ENCODE measurements at places on chromosomes 7 and 10.

DNA sequence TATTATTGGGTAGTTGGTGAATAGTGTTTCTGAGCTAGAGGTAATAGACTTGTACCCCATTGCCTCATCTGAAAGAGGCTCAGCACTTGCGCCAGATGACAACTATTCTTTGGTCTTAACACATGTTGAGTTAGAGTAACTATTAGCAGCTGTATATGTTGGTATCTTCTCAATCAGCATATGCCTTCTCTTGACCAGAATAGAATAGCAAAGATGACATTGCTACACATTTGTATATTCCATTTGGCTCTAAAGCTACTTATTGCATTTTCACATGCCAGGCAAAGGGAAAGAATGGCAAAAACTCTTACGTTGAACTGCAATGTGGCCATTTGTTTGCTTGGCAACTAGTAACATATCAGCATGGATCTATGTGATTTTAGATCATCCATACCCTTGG is 173.8 kb upstream of the AGR3 start:
- no peak for DNase-seq

DNA sequence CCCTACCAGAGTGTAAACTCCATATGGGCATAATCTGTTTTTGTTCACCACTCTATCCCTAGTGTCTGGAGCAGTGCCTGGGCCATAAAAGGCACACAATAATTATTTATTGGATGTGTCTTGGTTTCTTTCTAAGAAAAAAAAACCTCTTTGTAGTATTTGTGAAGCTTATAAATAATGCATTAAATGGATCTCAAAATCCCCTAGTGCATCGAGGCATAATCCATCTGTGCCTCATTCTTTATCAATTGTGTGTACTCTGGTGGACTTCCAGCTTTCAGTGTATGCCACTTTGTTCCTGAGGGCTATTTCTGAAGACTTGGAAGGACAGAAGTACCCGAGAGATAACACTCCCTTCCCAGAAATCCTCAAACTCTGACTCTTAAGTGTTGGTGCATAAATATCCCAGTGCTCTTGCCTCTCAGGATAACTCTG is 255.0 kb upstream of the PHYHIPL start:
- DNase-seq = no peak

GRCh38 chr7:5607951-5608656 is 173.4 kb downstream of the RNF216 start:
- no peak for DNase-seq

DNA sequence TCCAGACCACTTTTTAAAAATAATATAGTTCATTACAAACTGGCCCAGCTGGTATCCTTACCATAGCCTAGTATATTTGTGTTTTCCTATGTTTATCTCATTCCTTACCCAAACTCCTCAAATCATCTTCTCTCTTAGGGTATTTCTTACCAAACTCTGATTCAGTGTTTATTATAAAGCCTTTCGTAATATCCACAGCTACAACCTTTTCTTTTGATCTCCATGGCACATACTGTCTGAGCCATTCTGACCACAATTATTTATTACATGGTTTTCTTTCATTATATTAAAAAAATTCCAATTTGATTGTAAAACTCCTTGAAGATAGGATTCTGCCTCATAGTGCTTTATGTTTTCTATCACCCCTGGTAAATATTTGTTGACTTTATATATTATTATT is 94.2 kb downstream of the LRMDA start:
- no peak for DNase-seq

DNA sequence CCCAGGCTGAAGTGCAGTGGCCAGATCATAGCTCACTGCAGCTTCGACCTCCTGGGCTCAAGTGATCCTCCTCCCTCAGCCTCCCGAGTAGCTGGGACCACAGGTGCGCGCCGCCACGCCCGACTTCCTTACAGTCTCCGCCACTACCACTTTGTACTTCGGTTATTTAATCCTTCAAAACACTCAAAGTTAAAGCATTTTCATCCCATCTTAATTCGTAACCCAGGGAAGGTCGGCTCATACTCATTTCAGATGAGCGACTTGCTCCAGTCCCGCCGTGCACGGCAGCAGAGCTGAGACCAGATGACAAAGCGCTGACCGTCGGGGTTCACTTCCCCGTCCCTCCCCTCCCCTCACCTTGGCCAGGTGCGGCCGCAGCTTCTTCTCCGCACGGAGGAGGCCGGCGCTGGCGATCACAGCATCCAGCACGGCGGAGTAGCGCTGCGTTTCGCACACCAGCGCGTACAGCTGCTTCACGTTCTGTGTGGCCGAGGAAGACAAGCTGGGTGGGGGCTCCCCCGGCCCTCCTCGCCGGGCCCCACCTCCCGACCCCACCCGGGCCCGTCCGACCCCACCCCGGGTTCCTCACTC is 457 bp downstream of the NSUN5 start:
- DNase-seq = no peak

GRCh38 chr10:18620856-18621255 is 30.5 kb downstream of the NSUN6 start:
- no peak for DNase-seq

GRCh38 chr10:54139819-54140428 is 661.1 kb downstream of the PCDH15 start:
- no peak for DNase-seq

- no peak for DNase-seq
These were observed 400.0 kb downstream of the PTPRN2 start for GRCh38 chr7:158187694-158187994.

DNA sequence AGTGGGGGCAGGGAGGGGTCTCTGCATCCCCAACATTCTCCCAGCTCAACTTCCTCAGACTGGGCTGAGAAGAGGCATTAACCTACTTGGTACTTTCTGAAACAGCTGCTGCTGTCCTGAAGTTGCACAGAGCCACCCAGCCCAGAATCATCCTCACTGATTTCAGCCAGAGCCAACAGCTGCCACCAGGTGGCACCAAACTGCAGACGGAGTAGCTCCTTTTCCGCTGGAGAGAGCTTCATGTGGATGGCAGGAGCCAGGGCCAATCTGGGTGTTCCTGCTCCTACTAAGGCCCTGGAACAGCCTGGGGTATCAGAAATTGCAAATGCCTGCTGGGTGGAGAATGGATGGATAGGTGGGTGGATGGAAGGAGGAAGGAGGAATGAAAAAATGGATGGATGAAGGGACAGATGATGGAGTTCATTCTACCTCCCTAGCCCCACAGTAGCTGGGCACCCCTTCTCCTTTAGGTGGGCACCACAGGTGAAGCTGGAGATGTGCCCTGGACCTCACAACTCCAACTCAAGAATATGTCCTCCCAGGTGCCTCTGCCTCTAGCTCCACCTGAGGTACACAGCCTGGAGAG is 11.8 kb upstream of the DRGX start:
- DNase-seq = peak; percentile 54

GRCh38 chr10:122740640-122741039 is 41.0 kb upstream of the C10orf120 start:
- no peak for DNase-seq

GRCh38 chr7:140745266-140746058 is 49.0 kb downstream of the NDUFB2 start:
- no peak for DNase-seq

GRCh38 chr10:11886138-11886474 is 63.0 kb downstream of the PROSER2 start:
- DNase-seq = no peak

DNA sequence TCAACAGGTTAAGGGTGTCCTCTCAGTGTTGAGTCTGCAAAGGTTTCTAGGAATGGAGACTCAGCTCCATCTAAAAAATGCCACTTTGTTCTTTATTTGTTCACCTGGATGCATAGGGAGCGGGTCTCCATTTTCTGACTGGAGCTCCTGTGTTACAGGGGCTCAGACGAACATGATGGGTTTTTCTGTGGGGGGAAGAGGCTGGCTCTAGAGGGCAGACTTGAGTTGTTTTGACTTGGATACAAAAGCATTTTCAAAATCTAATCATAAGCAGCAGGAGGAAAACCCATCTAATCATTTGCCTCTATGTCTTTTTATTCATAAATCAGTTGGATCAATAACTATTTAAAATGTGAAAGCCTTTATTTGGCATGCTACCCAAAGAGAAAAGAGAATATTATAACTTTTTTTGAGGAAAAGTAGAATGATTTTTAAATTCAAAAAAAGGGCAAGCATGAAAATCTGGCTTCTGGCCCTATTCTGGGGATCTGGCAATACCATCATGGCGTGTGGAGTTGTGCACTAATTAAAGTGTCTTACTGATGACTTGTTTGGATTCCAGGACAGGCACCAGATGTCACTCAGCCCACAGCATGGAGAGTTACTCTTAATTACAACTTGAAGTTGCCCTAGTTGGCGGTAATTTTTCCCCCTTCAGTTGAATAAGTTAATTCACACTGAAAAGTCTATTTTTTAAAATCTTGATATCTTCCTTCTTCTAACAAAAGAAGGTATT is 594.9 kb downstream of the REEP3 start:
- DNase-seq = no peak

DNA sequence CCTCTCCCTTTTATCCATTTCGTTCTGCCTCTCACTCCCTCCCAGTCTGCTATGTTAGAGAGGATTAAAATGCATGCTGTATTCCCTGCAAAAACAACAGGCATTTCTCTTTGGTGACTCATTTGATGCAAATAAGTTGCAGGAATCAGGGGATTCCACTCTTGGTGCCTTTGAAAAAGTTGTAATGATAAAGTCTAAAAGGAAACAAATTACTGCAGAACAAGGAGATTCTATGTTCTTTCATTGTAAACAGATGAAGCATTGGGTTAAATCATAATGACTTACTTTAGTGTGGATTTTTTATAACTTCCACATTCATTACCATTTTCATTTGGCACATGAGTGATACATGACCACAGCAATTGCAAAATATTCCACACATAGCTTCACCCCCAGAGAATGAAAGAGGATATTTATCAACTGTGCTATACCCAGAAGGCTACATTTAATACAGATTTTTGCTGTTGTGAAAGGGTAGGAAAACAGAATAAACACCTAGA is 33.4 kb upstream of the ABLIM1 start:
- DNase-seq = no peak

- DNase-seq = no peak
These were observed 20.3 kb downstream of the ACSM6 start for GRCh38 chr10:95214369-95214768.

GRCh38 chr7:55489552-55489951 is 82.8 kb downstream of the VOPP1 start:
- DNase-seq = no peak

DNA sequence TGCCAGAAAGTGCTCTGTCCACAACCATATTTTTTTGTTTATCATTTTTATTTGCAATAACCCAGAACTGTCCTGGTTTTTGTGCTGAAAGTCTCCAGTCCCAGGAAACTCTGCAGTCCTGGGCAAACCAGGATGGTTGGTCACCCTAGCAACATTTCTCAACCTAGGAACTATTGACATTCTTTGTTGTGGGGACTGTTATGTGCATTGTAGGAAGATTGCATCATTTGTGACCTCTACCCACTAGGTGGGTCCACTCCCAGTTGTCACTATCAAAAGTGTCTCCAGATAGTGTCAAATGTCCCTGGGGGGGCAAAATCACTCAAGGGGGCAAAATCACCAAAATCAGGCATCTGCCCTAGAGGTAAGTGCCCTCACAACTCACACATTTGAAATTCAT is 14.0 kb upstream of the SRI start:
- DNase-seq = no peak

- no peak for DNase-seq
These were observed 652 bp downstream of the HMX2 start for GRCh38 chr10:123148414-123149161.

- no peak for DNase-seq
These were observed 76.9 kb downstream of the PIP4K2A start for GRCh38 chr10:22637491-22637890.

- DNase-seq = peak; percentile 75
These were observed 718 bp upstream of the UMAD1 start for GRCh38 chr7:7639847-7640220.

DNA sequence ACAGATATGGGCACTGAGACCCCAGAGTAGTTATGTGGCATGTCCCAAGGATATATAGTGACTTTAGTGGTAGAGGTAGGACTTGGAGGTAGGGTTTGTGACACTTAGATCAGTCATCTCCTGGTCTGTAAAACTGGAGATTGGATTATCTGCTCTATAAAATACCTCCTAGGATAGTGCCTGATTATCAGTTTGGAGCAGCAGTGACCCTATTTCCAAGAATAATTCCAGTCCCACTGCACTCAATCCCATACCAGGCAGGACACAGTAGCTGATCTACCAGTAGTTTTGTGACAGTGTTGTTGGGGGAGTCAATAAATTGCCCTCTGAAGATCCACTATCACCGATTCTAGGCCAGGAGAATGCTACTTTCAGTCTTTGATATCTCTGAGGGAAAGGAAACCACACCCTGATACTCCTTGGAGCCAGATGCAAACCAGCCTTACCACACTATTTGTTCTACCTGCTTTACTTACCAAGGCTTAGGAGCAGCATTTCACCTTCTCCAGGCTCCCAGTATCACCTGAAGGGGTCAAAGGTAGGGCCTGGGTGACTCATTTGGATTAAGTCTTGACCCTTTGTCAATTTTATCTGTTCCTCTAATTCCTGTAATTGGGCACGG is 30.6 kb downstream of the KMT2E start:
- no peak for DNase-seq

DNA sequence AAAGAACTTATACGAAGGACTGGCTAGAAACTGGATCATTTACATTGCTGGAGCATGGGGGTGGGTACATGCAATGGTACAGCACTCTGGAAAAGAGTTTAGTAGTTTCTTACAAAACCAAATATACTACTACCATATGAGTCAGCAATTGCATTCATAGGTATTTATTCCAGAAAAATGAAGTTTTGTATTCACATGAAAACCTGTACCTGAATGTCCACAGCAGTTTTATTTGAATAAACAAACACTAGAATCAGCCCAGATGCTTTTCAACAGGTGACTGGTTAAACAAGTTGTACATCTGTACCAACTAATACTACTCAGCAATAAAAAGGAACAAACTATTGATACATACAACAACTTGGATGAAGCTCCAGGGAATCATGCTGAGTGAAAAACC is 3.4 kb downstream of the SCIN start:
- DNase-seq = no peak

- DNase-seq = peak; percentile 10
These were observed 6.3 kb upstream of the KCNMA1 start for GRCh38 chr10:77643795-77644468.

DNA sequence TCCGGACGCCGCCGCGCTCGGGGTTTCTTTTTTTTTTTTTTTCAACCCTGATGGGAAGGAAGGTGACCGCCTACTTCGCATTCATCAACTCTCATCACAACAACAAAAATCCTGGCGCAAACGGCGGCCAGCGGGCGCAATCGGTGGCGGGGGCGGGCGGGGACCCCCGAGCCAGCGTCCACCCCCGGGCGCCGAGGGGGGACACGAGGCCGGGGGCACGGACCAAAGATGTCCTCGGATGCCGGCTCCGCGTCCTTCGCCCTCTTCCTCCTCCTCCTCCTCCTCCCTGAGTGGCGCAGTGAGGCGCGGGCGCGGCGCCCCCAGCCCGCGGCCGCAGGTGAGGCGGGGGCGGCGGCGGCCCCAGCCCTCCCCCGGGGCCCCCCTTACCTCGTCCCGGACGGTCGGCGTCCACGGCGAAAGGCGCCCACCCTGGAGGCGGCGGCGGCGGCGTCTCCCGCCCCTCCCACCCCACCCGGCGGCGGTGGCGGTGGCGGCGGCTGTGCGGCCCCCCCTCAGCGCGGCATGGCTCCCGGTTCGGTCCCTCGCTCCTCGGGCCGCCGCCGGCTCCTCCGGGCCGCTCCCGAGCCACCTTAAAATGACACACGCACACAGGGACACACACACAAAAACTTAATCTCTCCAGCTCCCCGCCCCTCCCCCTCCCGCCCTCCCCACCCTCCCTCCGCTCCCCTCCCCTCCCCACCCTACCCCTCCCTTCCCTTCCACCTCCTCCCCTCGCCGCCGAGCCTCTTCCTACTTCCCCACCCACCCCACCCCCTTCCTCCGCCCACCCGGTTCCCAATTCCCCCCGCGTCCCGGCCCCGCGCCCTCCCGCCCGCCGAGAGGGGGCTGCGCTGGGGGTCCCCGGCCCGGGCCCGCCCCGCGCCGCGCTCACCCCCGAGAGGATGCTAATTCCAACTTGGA is at the start of gene CTBP2:
Gene CTBP2, minus strand, starts transcription at position 632 of the 924 bp plus-strand sequence.
- DNase-seq = no peak
